ENCODE measurements at places on chromosomes 16 and 17.

DNA sequence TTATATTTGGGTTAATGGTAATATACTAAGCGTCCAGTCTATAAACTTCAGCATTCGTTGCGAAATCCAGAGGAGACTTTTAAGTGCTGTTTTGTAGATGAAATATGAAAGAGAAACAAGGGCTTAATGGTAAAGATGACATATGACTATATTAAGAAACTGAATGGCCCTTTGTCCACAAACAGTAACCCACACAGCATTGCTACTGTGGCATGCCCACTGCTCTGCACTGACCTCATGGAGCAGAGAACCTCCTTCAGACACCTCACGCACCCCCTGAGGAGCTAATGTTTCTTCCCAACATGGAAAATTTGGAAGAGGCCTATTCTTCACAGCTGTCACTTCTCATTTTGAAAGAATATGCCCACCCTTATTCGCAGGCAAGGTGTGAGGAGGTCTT lies 26.7 kb downstream of the ASPA start:
- DNase-seq = no peak

DNA sequence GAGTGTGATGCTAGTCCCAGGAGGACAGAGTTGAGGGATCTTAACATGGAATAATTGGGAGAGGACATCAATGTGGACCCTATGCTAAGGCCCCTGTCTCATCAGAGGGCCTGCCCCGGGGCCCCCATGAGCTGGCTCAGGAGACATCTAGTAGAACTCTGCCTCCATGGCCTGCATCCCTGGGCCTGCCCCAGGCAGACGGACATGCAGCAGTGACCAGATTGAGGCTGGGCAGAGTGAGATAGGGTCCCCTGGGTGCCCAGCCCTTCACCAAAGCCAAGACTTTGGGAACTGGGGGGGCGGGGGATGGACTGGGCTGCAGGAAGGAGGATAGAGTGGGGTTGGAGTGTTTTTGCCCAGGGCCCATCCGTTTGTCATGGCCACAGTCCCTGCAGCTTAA lies 115.2 kb downstream of the CCDC182 start:
- no peak for DNase-seq

DNA sequence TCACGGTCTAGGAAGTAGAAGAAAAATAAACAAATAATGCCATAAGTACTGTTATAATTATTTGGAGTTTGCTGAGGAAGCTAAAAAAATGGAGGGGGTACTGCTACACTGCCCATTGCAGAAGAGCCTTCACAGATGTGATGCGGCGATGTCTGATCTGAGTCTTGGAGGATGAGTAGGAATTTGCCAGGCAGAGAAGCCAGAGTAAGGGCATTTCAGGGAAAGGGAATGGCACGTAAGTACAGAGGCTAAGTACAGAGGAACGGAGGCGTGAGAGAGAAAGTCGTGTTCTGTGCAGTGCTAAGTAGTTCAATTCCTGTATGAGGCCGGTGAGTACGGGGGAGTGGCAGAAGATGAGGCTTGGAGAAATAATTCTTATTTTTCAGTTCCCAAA lies 741 bp upstream of the GRB2 start:
- DNase-seq = no peak

GRCh38 chr16:11229906-11230305 lies 26.1 kb downstream of the SOCS1 start:
- DNase-seq = no peak

- DNase-seq = no peak
Observed at GRCh38 chr17:21381076-21381706, 5.0 kb downstream of the KCNJ12 start.

GRCh38 chr17:10087355-10087754 lies 111.1 kb downstream of the GAS7 start:
- DNase-seq = no peak

GRCh38 chr17:74340470-74341023 lies 14.5 kb downstream of the KIF19 start:
- no peak for DNase-seq

DNA sequence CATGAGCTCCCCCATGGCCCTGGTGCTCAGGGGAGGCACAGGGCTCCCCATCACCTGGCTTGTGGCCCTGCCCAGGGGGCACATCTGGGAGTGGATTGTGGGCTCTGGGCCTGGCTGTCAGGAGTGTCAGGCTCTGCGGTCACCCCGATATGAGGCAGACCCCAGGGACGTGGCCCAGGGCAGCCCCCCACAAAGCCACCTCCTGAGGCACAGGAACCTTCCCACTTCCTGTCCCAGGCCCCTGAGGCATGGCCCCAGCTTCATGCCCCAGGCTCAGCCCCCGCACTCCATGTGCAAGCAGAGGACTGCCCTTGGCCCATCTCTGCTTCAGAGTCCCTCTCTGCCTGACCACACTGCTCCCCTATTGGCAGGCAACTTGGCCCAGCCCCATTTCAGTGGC lies 160.3 kb downstream of the PCTP start:
- no peak for DNase-seq

GRCh38 chr17:58402679-58403078 lies 14.7 kb downstream of the RNF43 start:
- no peak for DNase-seq

DNA sequence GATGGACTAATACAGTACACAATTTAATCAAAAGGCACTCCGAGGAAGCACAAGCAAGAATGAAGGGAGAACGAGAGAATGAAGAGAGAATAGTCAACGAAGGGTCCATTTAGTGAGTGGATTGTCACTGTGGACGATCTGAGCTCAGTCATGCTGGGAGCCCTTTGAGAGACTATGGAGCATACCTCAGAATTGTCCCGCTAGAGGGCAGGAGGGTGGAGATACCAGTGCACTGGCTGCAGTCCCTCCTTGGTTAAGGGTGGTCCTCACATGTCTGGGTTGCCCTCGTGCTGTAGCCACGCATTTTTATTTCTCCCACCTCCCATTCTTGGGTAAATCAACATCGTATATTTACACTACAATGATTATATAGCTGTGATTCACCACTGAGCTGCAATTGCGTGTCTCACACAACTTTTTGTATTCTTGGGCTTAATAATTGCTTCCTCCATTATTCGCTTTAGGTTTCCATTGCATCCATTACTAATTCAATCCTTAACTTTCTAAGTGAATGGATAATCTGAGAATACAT lies 33.2 kb upstream of the FAM20A start:
- no peak for DNase-seq

GRCh38 chr17:74671031-74671771 lies 41.5 kb downstream of the CD300LF start:
- DNase-seq = peak; percentile 26

- DNase-seq = peak; percentile 95
Observed at GRCh38 chr16:75377729-75378386, 55.4 kb downstream of the CFDP1 start.

DNA sequence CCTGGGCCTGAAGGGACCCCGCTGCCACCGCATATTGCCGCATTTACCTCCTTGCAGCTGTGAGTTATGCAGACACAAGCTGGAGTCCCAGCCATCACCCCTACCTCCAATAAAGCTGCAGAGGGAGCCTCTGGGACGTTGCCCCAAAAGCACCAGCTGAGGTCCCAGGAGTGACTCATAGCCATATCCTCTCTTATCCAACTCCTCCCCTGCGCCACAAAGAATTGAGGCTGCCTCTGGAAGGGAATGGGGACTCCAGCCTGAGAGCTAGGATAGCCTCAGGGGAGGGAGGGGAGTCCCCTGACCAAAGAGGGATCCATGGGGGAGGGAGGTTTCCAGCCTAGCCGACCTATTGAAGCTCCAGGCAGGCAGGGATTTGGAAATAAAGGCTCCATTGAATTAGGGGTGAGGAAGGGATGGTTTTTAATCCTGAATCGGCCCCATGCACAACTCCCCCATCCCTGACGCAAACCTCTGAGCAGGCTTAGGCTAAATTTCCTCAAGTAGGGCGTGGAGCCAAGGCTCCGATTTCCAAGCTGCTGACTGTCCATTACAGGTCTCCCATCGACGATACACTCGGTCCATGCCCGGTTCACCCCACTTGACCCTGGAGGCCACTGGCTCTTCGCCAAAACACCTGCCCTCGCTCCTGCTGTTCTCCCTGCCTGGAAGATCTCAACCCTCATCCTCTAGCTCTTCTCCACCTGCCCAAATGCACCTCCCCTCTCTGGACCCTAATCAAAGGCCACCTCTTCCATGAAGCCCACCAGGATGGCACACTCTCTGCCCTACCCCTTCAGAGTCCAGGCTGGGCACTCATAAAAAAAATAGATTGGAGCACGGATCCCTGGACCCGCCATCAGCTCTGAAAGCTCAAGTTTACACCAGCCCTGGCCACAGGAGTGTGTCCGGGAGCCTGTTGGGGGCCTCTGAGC lies 27.5 kb downstream of the PIMREG start:
- peak; percentile 39 for DNase-seq

GRCh38 chr17:44351961-44352827 lies 7.1 kb downstream of the GRN start:
- no peak for DNase-seq

DNA sequence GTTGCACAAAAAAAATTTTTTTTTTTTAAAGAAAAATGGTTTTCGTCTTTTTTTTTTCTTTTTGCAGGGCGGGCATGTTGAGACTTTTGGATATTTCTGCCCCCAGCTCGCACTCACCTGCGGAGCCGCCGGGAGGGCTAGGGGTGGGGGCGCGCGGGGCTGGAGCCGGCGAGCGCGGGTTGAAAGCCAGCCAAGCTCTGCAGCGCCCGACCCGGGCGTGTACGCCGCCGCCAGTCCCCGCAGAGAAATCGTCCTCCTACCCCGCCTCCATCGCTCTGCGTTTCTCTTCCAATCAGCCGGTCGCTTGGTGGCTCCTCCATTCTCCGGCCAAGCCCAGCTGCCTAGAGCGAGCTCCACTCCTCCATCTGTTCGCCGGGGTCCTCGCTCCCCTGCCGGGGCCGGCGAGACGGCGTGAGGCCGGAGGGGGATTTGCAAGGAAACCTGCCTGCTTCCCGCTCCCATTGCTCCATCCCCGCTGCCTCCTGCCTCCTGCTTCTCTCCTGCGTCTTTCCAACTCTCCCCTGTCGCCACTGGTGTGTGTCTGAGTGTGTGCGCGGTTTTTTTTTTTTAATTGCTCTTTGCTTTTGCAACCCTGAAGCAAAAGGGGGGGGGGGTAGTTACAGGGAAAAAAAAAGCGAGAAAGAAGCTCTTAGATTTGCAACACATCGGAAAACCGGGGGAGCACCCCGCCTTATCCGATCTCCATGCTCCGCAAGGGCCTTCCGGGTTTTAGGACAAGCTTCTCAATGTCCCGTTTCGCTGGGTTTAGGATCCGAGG lies 1.8 kb upstream of the UBTF start:
- DNase-seq = no peak

GRCh38 chr16:79071424-79071823 lies 529.1 kb downstream of the MAF start:
- DNase-seq = no peak

DNA sequence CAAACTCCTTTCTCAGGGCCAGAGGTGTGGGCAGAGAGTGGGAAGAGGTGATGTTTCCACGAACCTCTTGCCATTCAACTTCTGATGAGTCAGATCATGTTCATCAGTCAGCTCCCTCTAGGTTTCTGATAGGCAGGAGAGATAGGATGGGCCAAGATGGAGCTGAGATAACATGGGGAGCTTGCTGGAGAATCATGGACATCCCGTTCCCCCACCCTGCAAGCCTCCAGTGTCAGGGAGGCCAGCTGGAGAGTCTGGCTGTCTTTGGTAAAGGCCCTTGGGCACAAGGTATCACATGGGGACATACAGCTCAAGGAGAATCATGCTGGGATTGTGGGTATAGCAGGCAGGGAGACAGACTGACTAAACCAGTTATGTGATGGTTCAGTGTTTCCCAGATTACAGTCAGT lies 136.0 kb upstream of the IRX3 start:
- no peak for DNase-seq

GRCh38 chr17:1648173-1648962 lies 1.3 kb downstream of the RILP start:
- no peak for DNase-seq

- no peak for DNase-seq
Observed at GRCh38 chr17:8846768-8847211, 20.7 kb downstream of the PIK3R6 start.

GRCh38 chr16:80623376-80623775 lies 82.6 kb downstream of the DYNLRB2 start:
- peak; percentile 20 for DNase-seq

DNA sequence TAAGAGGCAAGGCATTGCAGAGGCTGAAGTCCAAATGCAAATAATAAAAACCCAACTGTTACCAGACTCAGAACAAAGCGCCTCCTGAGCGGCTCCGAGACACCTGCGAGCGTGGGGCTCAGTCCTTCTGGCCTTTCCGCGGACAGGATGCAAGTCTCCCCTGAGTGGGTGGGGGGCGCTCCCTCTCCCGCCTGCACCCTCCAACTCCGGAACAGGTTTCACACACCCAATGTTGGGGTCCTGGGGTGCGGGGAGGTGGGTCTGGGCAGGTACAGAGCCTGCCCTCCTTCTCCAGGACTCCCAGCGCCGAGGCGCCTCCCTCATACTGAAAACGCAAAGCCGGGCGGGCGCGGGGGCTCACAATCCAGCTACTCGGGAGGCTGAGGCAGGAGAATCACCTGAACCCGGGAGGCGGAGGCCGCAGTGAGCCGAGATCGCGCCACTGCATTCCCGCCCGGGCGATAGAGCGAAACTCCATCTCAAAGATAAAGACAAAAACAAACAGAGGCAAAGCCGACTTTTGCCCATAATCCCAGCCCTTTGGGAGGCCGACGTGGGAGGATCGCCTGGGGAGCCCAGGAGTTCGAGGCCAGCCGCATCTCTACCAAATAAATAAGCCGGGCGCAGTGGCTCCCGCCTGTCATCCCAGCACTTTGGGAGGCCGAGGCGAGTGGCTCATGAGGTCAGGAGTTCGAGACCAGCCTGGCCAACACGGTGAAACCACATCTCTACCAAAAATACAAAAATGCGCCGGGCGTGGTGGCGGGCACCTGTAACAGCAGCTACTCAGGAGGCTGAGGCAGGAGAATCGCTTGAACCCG lies 893 bp downstream of the GINS2 start:
- DNase-seq = no peak

DNA sequence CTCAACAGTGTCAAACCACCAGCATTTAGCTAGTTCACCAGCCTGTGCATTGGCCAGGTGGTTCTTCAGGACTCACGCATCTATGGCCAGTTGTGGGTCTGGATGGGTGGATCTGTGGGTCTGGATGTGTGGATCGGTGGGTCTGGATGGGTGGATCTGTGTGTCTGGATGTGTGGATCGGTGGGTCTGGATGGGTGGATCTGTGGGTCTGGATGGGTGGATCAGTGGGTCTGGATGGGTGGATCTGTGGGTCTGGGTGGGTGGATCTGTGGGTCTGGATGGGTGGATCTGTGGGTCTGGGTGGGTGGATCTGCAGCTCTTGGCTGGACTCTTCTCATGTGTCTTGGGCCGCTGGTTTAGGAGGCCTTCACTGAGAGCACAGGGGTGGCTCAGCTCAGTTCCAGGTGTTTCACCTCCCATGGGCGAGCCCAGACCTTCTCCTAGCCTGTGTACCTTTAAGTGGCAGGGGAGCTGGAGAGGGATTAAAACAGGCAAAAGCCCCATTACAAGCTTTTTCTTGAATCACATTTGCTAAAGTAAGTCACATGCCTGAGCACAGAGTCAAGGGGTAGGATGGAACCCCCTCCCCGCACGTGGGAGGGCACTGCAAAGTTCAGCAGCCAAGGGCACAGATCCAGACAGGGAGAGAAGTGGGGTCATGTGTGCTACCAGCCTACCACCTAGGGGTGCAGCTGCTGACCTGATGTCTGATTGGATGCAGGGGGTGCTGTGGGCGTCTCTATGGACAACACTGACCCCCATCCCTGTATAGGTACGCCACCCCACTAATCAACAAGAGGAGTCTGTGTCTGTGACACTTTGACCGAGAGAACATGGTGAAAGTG lies 3.4 kb upstream of the NUBP1 start:
- DNase-seq = no peak

- no peak for DNase-seq
Observed at GRCh38 chr17:46129302-46129701, 63.9 kb downstream of the KANSL1 start.
